ENCODE measurements at places on chromosomes 7 and 10.

DNA sequence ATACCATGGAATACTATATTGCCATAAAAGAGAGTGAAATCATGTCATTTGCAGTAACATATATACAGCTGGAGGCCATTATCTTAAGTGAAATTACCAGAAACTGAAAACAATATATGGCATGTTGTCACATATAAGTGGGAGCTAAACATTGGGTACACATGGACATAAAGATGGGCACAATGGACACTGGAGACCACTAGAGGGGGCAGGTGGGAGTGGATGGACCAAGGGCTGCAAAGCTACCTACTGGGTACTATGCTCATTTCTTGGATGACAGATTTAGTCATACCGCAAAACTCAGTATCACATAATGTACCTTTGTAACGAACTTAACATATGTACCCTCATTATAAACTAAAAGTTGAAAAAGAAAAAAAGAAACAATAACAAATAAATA, 1167.6 kb downstream of the NXPH1 start:
- no peak for DNase-seq

DNA sequence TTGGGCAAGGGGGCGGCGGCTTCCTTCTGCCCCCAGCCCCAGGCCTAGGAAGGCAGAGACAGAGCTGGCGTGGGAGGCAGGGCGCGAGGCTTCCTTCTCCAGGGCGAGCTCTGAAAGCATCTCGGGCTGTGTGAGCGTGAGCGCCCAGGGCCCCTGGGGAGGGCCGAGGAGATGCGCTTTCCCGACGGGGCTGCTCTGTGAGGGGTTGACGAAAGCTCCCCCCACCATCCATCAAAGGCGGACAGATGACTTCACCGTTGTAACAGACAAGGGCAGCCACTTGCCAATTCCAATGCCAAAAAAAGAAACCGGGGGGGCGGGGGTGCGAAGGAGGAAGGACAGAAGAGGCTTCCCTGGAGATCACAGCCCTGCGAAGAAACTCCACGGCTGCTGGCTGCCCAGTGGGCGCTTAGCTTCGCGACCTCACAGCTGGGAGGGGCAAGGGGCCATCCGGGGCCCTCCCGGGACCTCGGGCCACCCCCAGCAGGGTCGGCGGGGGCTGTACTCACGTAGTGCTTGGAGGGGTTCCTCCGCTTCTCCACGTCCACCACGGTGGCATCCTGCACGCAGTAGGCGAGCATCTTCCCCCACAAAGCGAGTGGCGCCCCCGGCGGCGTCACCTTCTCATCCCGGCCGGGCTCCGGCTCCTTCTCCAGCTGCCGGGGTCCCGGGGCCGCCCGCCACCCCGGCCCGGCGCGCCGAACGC, 537 bp downstream of the SH3PXD2A start:
- DNase-seq: peak; percentile 83

GRCh38 chr10:43570971-43571370, 3.4 kb downstream of the ZNF239 start:
- no peak for DNase-seq

DNA sequence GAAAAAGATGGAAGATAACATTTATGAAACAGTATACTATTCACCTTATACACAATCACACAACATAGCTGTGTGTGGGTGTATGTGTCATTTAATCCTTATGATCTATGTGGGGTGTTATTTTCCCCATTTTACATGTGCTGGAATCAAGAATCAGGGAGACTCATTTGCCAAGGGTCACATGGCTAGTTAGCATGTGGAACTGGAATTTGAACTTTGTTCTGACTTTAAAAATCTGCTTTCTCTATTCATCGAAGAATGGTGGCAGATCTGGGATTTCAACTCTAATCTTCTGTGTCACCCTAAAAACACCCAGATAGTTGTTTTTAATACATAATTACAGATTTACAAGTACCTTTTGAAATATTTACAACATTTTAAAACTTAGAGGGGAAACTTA, 65.2 kb downstream of the ADAM22 start:
- no peak for DNase-seq

DNA sequence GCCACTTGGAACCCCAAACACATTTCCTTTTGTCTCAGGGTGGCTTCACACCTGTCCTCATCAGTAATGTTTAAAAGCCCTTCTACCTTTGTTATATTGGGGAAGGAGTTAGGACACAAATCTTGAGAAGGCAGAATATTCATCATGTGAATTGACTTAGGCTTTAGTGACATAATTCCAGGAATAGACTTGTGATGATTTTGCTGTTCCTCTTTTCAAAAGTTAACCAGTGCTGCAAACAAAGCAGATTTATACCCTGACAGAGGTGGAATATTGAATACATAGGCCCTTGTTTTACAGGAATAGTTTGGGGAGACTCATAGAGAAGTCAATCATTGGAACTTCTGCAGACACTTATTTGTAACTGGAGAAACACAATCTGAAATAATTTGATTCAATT, 27.0 kb downstream of the ZNF786 start:
- DNase-seq: no peak

DNA sequence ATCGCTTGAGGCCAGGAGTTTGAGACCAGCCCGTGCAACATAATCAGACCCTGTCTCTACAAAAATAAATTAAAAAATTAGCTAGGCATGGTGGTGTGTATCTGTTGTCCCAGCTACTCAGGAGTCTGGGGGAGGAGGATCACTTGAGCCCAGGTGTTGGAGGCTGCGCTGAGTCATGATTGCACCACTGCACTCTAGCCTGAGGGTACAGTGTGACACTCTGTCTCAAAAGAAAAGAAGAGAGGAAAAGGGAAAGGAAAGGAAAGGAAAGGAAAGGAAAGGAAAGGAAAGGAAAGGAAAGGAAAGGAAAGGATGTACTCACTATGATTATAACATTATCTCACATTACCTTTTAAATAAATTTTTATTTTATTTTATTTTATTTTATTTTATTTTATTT, 56.5 kb upstream of the MPP7 start:
- no peak for DNase-seq

GRCh38 chr10:96721207-96721572, 876 bp upstream of the PIK3AP1 start:
- DNase-seq: no peak

DNA sequence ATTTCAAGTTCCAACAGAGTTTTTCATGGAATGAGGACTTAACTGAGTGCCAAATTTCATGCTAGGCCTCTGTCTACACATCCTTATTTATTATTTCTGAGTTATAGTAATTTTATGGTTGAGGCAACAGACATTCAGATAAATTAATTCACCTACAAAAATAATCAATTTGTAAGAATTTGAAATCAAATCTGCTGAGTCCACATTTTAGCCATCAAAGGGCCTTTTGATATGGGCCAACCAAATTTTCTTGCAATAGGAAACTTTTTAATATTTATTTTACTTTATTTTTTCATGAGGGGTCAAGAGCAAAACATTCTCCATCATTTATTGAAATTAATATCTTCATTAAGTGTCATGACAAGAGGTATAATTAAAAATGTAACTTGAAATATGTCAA, 875.5 kb downstream of the NRG3 start:
- no peak for DNase-seq

DNA sequence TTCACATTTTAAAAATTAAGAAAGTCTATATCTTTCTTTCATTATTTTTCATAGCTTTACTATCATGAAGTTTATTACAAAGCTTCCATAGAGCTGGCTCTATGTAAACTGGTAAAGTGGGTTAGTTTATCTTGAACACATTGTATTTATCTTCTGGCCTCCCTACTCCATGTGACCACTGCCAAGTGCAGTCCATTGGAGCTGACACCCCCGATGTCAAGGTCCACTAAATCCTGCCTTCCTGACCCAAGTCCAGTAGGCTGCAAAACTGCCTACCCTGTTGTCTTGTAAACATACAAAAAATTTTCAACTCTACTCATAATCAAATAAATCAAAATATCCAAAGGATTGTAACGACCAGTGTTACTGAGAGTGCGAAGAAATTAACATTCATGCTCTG, 10.2 kb downstream of the DNAJC12 start:
- peak; percentile 20 for DNase-seq

DNA sequence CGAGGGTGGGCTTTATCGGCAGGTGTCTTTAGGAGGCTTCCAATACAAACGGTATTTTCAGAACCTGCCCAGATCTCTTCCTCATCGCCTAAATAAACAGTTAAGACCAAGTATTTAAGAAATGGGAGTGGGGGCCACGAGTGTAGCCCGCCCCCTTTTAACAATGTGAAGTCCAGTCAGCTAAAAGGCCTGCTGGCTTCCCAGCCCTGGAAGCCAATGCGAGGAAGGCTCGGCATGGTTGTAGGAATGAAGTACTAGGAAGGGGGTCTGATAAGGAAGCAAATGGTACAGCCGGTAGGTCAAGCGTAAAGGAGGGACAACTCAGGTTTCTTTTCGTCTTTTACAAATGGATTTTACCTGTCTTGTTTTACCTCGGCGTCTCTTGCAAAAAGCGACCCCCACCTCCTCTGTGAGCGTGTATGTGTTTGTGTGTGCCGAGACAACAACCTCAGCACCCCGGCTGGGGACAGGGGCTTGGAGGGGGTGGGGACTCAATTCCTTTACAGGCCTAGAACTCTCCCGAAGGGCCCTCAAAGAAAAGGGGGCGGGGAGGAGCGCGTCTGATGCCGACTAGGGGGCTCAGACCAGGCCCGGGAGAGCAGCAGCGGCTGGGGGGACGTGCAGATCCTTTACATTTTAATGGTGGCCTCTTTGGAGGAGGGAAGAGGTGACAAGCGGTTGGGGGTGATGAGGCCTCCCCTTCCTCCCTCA, 147.6 kb downstream of the GPR85 start:
- peak; percentile 77 for DNase-seq

DNA sequence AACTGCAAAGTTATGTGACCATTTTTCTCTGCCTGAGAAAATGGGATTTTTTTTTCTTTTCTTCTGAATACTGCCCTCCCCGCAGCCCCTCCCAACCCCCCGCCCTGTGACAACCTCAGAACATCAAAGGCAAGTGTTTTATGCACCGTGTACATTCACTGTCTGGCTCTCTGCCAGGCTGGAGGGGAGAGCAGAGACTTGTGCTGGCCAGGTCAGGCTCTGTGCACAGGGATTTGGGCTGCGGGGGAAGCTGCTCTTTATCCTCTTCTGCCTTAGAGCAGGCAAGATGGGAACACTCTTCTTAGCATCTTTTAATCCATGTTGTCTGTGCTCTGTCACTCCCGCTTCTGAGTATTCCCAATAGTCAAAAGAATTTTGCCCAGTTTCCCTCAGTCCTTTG, 195.1 kb downstream of the CCSER2 start:
- DNase-seq: no peak

DNA sequence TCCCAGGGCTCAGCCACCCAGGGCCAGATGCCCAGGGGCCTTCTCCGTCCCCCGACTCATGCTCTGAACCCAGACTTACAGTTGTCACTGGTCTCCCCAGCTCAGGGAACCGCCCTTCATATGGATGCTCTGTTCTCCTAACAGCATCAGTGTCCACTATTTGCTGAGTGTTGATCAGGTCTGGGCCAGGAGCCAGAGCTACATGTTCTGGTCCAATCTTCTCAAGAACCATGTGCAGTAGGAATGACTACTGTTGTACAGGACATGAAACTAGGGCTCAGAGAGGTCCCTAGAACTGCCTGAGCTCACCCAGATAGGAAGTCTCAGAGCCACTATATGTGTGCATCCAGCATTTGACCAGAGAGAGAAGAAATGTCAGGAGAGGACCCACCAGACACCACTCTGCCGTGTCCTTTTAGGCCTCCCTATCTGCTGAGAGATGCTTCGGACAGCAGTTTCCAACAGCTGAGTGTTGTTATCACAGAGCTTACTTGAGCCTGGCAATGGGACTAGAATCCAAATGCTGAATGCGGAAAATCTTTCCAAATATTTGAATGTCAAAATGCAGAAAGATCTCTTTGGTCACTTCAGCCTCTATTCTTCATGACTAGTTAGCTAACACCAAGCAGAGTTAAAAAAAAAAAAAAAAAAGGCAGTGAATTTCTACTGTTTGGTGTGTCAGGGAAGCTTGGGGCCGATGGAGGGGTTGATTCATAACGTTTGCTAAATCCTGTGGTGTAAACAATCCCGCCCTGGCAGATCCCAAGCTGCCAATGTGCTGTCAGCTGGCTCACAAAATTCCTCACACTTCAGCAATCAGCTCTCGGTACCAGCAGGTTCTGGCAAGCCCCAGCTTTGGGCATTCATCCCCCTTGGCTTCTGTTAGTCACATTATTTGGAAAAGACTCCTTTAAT, 246.1 kb downstream of the TNS3 start:
- DNase-seq: no peak

- no peak for DNase-seq
Observed at GRCh38 chr10:56633876-56634452, 272.9 kb upstream of the ZWINT start.

GRCh38 chr10:12742771-12743170, 258.7 kb downstream of the CCDC3 start:
- DNase-seq: no peak

DNA sequence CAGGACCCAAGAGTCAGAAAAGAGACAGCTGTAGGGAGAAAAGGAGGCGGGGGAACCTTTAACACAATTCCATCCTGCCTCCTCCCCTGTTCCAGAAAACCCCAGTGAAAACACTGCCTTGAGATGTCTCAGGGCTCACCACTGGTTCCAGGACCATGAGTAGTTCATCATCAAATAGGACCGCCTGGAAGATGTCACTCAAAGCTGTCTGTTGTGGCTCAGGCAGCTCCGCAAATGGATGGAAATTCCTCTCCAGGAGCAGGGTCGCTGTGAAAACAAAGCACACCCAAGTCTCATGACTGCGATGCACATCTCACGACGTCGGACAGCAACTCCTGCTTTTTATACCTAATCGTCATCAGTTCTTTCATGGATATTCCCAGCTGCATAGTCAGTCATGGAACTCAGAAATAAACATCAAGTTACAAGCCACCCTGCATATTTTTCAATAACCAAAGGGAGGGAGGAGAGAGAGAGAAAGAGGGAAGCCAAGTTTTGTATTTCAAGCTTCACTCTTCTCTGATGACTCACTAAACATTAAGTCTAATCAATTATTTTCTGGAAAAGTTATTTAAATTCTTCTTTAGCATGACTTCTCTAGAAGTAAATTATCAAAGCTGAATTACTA, 49.2 kb downstream of the GSDME start:
- no peak for DNase-seq

DNA sequence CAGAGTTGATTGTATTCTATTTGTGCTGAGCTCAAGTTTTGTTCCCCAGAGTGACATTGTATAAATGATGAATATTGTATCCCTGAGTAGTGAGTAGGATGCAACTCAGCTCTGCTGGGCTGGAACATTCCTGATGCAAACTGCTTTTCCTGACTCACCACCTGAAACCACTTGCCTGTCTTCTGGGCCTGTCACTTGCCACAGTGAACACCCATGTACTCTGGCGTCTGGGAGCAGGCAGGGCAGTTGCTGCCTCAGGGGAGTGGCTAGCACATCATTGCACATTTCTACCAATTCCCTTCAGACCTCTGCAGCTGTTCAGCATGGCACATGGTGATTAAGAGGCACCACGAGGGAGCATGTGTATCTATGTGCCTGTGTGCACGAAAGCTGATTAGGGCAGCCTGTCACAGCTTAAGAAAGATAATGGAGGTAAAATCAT, 157.3 kb downstream of the SND1 start:
- DNase-seq: no peak

DNA sequence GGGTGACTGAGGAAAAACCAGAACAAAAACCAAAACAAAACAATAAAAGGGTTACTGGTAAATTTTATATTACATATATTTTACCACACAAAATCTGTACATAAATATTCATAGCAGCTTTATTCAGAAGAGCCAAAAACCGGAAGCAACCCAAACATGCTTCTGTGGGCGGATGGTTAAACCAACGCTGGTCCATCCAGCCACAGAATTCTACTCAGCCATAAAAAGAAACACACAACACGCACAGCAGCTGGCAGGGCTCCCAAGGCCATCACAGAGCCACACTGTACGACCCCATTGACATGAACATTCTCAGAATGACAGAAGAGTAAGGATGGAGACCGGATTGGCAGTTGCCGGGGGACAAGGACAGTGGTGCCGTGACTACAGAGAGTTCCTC, 83.6 kb downstream of the PROSER2 start:
- DNase-seq: no peak

Measured in posterior vena cava (tissue), 2 donors.